ENCODE measurements at places on chromosomes 12 and 14. TPM values are rescaled to one million over a fixed set of nuclear protein-coding genes. Genes with fewer than 3 reads are reported as not detected.

Gene PTGDR
- 0.66 TPM for total RNA-seq

Gene CCDC177
- total RNA-seq, result not detected

Gene LPAR5
- 6.2 TPM for total RNA-seq

Gene RNASE7
- not detected for total RNA-seq

Gene NTN4
- total RNA-seq, result not detected

Gene GZMB
- 127 TPM for total RNA-seq

Gene GPRC5D
- total RNA-seq, result not detected

Gene EXOC3L4
- not detected for total RNA-seq

Gene AKAP3
- 0.93 TPM for total RNA-seq

Gene ZC2HC1C
- total RNA-seq, result 1.8 TPM

Gene COX8C
- not detected for total RNA-seq

All from T-helper 2 cell treated with Interferon-gamma antibody and Interleukin-4, amounts not matched to agents 100 ng/mL and 5 ng/mL, for 36 hours (primary cell).